Activated naive CD8-positive, alpha-beta T cell treated with anti-CD3 and anti-CD28 coated beads, Interleukin-2, amount 50 U/mL, for 16 hours (primary cell): ENCODE measurements at places on chromosomes 12 and 14.

- no peak for DNase-seq
Measured at GRCh38 chr12:106096376-106096775, 42.4 kb downstream of the NUAK1 start.

GRCh38 chr12:96223411-96224218 is 29.4 kb downstream of the ELK3 start:
- no peak for DNase-seq

DNA sequence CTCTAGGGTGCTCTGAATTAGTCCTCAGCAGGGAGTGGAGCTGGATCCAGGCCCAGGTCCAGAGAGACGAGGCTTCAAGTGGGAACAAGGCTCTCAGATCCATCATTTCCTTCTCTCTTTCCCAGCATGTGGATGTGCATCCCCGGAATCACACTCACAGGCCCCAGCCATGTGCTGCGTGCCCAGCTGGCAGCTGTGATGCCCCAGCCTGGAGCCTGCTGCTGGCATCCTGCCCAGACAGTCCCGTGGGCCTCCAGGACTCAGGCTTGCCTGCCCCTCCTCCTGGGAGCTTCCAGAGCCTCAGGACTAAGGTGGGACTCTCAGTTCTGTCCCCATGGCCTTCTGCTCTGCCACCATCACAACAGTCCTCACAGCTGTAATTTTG is 6.2 kb upstream of the KRT84 start:
- no peak for DNase-seq

- DNase-seq, result no peak
Measured at GRCh38 chr14:29637411-29637810, 290.2 kb downstream of the PRKD1 start.

GRCh38 chr12:65121049-65121955 is at the start of gene WIF1:
TSS of gene WIF1 (minus strand) at chr12:65121305. CDS start at chr12:65121191, 114 bp downstream.
- no peak for DNase-seq

DNA sequence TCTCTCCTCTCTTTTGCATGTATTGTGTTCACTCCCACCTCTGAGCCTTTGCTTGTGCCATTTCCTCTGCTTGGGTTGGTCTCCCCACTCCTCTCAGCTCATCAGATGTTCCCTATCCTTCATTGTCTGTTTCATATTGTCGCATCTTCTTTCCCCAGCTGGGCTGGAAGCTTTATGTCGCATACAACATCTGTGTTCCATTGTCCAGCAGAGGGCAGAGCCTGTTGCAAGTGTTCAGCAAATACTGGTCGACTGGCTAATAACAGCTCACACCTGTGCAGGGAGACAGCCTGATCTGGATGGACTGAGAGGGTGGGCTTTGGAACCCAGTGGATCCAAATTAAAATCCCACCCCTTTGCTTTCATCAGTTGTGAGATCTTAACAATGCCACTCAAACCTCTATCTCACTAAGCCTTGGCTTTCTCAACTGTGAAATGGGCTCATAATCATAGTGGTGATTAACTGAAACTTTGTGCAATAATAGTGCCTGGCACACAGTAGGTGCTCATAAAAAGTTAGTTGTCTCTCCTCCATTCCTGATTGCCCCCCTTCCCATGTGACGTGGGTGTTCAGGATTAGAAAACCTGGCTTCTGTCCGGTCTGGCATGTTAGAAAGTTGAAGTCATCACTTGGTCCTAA is 75.8 kb downstream of the RIN3 start:
- DNase-seq, result no peak

GRCh38 chr14:91866061-91866460 is 1.3 kb downstream of the TC2N start:
- DNase-seq, result no peak

DNA sequence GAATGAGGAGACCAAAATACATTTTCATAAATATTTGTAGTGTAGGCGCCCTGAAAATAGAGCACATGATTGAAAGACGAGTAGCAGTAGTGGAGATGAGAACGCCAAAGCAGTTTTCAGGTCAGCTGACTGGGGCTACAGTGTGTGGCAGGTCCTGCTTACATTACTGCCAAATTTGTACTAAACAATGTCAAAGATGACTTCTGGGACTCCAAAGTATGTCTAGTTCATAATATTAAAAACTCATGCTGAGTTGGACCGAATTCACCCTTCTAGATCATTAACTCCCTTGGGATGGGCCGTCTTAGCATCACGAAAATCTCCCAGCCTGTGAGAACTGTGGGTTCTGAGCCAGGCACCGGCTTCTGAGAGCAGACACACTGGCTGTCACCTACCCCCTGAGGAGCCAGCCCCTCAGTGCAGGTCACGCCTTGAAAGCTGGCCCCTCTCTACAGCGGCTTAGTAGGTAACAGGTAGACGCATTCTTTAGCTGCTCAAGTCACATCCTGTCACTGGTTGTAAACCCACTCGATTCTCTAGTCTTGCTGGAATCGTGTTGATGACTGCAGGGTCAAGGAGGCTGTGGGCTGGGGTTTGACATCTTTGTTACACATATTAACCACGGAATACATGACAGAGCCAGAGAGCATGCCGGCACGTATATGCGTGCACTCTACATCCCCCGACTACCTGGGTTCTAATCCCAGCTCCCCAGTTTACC is 210.4 kb downstream of the ETV6 start:
- no peak for DNase-seq

GRCh38 chr12:109309381-109310246 is 530 bp upstream of the FOXN4 start:
- DNase-seq, result no peak

- no peak for DNase-seq
Measured at GRCh38 chr12:76270657-76271358, 77.4 kb downstream of the BBS10 start.

DNA sequence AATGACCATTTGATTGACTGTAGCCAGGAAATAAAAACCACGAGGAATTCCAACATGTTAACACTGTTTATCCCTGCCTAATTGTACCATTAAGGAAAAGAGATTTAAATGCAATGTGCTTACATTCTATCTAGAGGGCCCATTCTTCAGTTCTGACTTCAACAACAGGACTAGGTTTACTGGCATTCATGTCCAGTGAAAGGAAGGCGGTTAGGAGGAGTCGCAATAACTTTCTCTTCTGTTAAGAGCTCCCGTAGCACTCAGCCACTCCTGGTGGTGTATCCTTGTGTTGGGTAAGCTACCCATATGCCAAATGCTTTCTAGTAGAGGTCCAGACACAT is 154.7 kb downstream of the STXBP6 start:
- DNase-seq, result no peak

GRCh38 chr12:124713041-124713435 is 145.6 kb upstream of the NCOR2 start:
- no peak for DNase-seq

DNA sequence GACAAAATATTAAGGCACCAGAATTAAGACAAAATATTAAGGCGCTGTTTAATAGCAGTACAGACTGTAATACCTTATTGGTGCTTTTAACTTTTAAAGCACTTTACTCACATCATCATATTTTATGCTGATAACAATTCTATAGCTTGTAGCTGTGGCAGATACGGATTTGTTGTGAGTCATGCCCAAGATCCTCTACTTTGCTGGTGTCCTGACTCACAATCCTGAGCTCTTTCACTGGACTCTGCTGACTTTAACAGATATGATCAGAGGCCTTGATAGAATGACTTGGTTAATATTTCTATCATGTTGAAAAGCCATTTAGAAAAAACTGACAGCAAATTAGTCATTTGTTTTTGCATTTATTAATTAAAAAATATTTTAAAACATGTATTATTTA is 99.0 kb upstream of the PKP2 start:
- DNase-seq, result no peak

DNA sequence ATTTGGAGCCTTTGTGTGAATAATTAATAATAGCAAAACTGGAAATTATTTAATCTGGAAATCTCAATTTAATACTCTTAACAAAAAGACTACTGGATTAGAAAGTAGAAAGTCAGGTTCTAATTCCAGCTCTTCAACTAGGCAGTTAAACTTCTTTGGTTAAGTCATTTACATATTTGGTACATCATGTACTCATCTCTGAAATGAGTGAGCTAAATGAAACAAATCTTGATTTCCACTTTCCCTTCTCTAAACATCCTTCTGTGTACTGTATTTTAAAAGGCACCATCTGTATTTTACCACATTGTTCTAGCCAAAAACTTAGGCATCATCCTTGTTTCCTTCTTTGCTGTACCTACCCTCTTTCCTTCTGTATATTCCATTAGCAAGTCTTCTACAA is 26.9 kb downstream of the CRADD start:
- DNase-seq, result no peak

GRCh38 chr14:69323266-69323998 is 63.5 kb downstream of the GALNT16 start:
- no peak for DNase-seq

- no peak for DNase-seq
Measured at GRCh38 chr12:7628381-7628961, 37.2 kb downstream of the APOBEC1 start.

DNA sequence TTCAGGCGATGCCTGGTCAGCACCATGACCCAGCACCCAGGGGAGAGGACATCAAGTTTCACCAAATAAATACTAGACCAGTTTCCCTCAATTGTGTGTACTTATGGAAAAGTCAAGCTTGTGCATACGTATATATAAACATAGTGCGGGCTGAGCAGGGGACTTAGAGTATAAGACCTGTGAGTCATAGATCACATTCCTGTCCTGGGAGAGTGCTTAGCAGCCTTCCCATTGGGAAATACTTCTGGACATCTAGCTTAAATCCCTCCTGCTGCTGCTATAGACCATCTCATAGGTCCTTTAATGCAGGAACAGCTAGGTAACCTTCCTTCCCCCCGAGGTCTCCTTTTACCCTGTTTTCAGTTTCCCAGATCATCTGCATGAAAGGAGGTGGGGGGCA is 51.9 kb downstream of the PRMT8 start:
- DNase-seq, result no peak

DNA sequence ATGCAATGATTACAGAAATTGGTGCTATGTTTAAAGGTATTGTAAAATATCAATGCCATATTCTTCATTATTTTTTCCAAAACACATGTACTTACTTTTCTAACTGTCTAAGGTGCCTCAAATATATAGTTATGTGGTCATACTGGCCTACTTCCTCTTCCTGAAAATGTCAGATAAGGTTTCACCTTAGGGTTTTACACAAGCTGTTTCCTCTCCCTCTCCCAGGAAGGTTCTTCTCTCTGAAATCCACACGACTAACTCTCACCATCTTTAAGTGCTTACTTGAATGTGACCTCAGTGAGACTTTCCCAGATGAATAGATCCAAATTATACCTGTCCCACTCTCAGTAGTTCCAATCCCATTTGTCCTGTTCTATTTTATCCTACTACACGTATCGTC is 11.6 kb upstream of the CLEC4D start:
- DNase-seq, result no peak

DNA sequence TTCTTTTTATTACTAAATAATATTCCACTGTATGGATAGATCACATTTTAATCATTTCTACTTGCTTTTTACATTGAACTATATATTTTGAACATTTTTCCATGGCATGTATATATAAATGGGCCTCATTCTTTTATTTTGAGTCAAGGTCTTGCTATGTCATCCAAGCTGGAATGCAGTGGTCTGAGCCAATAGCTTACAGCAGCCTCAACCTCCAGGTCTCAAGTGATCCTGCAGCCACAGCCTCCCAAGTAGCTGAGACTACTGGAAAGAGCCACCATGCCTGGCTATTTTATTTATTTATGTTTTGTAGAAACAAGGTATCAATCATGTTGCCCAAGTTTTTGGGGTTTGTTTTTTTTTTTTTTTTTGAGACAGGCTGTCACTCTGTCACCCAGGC is 7.6 kb downstream of the FCF1 start:
- DNase-seq, result no peak

- no peak for DNase-seq
Measured at GRCh38 chr14:50714450-50715073, 46.5 kb upstream of the SAV1 start.

- no peak for DNase-seq
Measured at GRCh38 chr14:77119851-77120250, 21.7 kb downstream of the ZDHHC22 start.

DNA sequence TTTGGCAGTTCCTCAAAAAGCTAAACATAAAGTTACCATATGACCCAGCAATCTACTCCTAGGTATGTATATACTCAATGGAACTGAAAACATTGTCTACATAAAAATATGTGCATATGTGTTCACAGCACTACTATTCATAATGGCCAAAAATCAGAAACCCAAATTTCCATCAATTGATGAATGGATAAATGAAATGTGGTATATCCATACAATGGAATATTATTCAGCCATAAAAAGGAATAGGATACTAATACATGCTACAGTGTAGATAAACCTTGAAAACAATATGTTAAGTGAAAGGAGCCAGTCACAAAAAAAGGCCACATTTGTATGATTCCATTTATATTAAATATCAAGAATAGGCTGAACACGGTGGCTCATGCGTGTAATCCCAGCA is 3.4 kb downstream of the ACYP1 start:
- no peak for DNase-seq

- DNase-seq, result no peak
Measured at GRCh38 chr12:7731486-7731885, 15.7 kb downstream of the CLEC4C start.

DNA sequence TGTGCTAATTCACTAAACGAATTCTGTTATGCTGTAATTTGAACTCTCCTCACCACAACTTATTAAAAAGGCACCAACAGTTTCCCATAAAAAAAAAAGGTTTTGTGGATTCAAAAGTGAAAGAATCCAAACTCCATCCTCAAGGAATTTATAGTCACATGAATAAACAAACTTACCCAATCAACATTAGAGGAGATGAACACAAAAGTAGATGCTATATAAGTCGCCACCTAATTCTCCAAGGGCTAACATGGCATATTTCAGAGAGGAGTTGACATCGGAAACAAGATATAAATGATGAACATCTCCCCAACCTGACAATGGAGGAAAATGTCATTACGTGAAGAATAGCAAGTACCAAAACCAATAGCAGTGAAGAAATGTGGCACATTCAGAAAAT is 265.5 kb upstream of the PRKD1 start:
- DNase-seq, result no peak

DNA sequence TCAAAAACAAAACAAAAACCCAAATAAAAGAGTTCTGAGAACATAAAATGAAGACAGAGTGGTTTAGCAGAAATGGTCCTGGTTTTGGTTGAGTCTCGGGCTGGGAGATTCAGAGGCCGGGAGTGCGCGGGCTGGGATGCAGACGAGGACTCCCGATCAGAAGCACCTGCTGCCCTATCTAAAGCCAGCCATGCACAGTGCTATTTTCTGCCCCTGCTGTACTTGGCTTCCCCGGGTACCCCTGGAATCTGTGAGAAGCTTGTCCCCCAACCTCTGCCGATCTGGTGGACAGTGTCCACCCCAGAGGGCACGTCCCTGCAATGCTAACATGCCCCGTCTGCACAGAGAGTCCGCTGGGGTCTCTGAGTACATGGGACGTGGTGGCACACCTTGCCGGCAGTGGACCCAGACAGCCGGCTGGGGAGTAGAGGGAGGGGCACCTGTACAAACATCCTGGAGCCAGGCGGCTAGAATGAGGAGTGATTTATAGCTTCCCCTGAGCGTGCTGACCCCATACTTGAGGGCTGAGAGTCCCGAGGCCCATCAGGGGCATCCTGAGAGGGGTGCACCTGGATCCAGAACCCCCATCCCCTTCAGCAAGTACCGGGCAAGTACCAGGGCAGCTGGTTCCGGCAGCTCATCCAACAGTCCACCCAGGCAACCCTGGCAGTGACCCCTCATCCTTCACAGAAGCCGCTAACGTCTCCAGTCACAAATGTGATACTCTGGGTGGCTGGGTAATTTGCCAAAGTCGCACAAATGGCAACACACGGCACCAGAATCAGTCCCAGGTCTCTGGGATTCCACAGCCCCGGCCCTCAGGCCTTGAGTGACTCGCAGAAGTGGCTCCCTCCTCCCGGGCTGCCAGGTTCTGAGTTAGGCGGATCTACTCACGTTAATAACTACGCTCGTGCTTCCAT is 37.1 kb downstream of the CHGA start:
- DNase-seq, result no peak
